ENCODE measurements at places on chromosomes 3 and 15.

DNA sequence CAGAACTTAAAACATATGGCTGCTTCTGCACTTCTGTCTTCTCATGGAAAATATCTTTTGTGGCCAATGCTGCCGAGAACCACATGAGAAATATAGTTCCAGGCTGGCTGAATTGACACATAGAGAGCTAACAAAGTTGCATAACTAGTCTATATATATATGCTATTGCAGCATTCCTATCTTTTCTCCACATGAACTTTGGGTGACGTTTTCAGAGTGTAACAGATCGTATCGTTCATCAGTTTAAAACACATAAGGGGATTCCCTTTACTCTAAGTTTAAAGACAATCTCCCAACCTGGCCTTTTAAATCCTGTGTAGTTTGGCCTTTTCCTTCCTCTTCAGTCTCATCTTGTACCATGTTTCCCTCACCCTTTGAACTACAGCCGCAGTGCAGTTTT lies 394.2 kb upstream of the CBLB start:
- peaks cover 26% of the 10 kb centered on the region for H3K4me1 ChIP-seq
- no peak for DNase-seq
- H3K4me3 ChIP-seq, result no peak overlapping the region
- no peak overlapping the region for H3K27ac ChIP-seq
- H3K27me3 ChIP-seq, result no peaks in the 10 kb centered on the region

GRCh38 chr15:27561816-27562215 lies 537.3 kb downstream of the OCA2 start:
- H3K4me3 ChIP-seq, result no peak overlapping the region
- H3K27ac ChIP-seq, result no peak overlapping the region
- no peaks in the 10 kb centered on the region for H3K4me1 ChIP-seq
- H3K27me3 ChIP-seq, result no peaks in the 10 kb centered on the region
- no peak for DNase-seq

- peaks cover 26% of the 10 kb centered on the region for H3K4me1 ChIP-seq
- no peaks in the 10 kb centered on the region for H3K27me3 ChIP-seq
- H3K4me3 ChIP-seq, result no peak overlapping the region
- no peaks in the 10 kb centered on the region for H3K36me3 ChIP-seq
- no peak overlapping the region for H3K27ac ChIP-seq
- DNase-seq, result no peak
Measured at GRCh38 chr3:30548600-30548999, 57.8 kb upstream of the TGFBR2 start.

GRCh38 chr3:139327231-139327630 lies 16.6 kb upstream of the MRPS22 start:
- peaks cover 11% of the 10 kb centered on the region for H3K4me1 ChIP-seq
- H3K36me3 ChIP-seq, result no peaks in the 10 kb centered on the region

- no peak overlapping the region for H3K27ac ChIP-seq
- no peak overlapping the region for H3K4me3 ChIP-seq
- H3K36me3 ChIP-seq, result no peaks in the 10 kb centered on the region
- no peak for DNase-seq
- peaks cover 3% of the 10 kb centered on the region for H3K27me3 ChIP-seq
Measured at GRCh38 chr3:73461547-73461946, 163.2 kb downstream of the PDZRN3 start.

Data from stimulated activated naive B cell treated with anti-CD40 and anti-IgM and Interleukin-4, amounts not matched to agents 10 μg/mL and 1 μg/mL and 100 μg/mL, for 72 hours (primary cell).